NCI-H460 (cell line): ENCODE measurements at places on chromosomes 6 and 20. TPM values are rescaled to one million over a fixed set of nuclear protein-coding genes. Genes with fewer than 3 reads are reported as not detected.

DNA sequence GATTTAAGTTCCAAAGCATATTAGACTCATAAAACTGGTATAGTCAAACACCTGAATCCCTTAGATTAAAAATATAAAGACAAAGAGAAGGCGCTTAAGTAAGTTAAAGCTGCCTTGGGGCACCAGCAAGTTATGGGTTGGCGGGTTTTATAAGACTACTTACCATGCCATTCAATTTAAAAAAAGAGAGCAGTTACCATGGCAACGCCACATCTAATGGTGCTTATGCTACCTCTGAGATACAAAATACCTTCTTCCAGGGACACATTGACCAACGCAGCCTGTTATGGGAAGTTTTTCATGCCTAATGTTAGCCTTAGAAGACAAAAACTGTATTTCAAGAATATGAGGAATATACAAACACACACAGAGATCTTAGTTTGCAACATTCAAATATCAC lies 713.6 kb downstream of the RNF144B start:
- DNase-seq, result no peak

GRCh38 chr6:53154794-53155193 lies 6.2 kb upstream of the GCM1 start:
- no peak for DNase-seq

DNA sequence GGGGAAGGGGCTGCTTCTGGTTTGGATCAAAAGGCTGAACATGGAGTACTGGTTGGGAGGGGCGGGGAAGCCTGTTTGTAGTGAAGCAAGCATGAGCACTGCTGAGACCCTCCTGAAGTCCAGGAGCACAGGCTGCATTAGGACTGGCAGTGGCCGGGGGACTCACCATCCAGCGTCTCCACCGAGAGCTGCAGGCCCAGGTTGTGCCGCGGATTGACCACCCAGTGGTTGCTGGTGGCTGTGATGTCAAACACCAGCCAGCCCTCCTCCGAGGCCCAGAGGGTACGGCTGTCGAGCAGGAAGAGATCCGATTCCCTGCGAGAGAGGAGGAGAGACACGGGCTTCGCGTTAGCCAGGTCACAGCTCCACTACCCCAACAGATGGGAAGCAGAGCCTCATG lies 64.1 kb downstream of the BMP7 start:
- DNase-seq, result no peak

DNA sequence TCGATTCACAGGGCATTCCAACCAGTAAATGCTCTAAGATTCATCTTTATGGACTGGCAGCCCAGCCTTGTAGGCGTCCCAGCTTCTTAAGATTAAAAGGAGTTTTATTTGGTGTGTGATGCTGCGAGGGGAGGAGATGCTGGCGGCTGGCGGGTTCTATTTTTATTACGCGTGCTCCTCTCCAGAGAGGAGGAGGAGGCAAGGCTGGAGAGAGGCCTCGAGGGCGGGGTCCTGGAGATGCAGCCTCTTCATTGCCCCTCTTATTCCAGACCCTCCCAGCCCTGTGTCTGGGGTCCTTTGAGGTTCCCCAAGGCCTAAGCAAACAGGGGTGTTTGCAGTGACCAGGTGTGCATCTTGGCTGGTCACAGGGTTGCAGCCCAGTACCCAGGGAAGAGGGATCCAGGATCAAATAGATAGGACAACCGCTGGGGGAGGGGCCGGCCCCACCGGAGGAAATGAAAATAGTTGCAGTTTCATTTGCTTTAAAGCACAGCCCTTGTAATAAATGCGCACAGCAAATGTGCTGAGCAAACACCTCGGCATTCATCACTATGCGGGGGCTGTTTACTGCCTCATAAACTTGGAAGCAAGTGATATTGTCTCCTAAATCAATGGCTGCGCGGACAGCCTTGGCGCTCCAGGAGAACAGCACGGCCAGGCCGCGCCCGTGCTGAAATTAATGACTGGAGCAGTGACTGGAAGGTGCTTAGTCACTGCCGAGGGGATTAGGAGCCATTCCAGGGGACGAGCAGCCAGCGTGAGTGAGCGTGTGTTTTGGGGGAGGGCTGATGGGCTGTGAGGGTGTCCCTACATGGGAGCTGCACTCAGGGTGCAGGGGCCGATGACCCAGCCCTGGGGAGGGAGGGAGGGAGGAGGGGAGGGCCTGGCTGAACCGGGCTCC lies 83.0 kb downstream of the TMEM242 start:
- DNase-seq, result peak; percentile 26

DNA sequence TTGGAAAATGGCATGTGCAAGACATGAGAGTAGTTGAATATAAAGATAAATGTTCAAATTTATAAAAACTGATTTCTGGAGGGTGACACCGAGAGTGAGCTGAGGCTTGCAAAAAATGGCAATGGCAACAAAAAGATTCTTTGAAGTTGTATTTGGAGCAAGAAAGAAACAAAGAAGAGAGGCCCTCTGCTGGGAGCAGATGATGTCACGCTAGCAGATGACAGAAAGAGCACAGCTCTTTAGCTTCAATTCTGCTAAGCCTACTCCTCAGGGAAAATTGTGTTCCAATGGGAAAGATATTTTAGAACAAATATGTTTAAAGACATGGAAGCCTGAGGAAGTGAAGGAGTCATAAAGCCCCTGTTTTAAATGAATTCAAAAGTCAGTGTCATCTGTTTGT lies 125.3 kb upstream of the NOX3 start:
- no peak for DNase-seq

DNA sequence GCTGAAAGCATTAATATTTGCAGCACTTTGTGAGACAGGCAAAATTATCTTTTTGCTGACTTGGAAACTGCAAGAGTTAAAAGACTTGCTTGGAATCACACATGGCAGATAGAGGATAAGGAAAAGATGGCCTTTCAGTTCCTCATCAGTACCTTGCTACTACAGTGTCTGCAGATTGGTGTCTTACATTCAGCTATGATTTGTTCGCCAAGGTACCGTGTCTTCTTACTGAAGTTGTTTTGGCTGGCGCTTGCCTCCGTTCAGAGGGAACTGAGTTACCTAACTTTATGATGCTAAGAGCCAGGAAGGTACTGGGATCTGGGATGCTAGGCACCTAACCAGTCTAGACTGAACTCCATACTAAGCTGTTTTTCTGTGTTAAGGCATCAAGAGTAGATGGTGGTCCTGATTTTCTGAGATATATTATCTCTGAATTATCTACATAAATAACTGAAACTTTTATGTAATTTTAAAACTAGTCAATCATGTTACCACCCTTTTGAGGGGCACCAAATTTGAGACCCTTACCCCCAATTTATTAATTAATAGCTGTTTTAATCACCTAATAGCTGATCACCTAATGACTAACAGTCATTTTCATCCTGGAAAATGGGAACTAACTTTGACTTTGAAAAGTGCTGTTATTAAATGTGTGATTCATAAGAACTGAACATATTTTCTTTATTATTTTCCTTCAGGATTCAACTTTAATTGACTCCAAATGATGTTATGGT lies 2.5 kb downstream of the WTAP start:
- no peak for DNase-seq

DNA sequence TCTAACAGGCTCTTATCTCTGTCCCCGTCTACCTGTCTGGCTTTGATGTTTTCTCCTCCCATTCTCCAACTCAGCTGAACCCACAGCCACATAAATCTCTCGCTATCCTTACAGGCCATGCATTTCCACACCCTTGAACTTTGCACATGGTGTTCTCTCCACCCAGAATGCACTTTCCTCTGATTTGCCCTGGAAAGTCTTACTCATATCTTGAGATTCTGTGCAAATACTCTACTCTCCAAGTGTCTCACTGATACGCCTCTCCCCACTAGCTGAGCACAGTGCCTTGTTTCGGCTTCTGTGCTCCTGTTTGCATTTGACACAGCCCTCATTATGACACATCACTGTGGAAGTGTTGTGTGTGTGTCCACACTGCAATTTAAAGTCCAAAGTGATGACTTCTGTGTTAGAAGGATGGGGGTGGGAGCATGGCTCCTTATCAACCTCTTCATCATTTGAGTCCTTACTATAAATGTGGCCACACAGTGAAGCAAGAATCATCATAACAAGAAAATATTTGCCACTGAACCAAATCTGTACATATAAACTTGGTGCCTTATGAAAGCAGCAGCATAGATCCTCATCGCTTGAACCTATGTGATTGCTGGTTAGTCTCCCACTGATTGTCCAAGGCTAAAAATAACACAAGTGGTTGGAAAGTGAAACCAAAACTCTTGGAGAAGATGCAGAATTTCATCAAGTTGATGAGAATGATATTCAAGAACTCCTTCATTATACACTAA lies 5.5 kb upstream of the PRELID3B start:
- peak; percentile 72 for DNase-seq

DNA sequence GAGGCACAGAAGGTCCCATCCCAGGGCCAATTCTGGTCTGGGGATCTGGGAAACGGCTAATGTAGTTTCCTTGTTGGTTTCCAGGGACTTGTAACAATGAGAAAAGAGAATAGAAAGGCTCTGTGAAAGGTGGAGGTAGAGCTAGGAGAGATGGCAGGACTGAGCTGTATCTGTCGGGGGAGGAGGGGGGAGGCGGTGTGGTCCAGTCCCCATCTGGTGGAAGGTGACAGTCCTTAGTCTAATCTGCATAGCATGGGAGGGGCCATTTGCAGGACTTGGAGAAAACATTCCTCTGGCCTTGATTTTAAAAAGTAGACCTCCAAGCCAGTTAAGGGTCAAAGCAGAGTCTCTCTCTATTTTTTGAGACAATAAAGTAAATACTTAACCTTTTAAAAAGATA lies 137.1 kb downstream of the DNAH8 start:
- no peak for DNase-seq

Gene ADTRP
- 0.25 TPM in 1 of 2 replicates, not detected in the other for total RNA-seq

Gene KCNK16
- total RNA-seq, result not detected in 2 replicates

Gene SIRPG
- total RNA-seq, result not detected in 2 replicates
